ENCODE measurements at places on chromosomes 11 and 22. TPM values are rescaled to one million over a fixed set of nuclear protein-coding genes. Genes with fewer than 3 reads are reported as not detected.
A peak's percentile ranks its signal among the peaks of the same experiment; 100 is the strongest.

GRCh38 chr11:8962841-8963240, 1.4 kb downstream of the TMEM9B start:
- no peak for DNase-seq

- no peak for DNase-seq
These were observed 45.6 kb upstream of the RRM1 start for GRCh38 chr11:4049006-4049405.

CBX6 gene
- 23.5 TPM for total RNA-seq

ALDH3B2 gene
- not detected for total RNA-seq

CARD10 gene
- 3.5 TPM for total RNA-seq

GRCh38 chr11:35529971-35530495, 4.6 kb upstream of the PAMR1 start:
- peak; percentile 91 for DNase-seq

GRCh38 chr11:68379206-68379605, 66.8 kb downstream of the LRP5 start:
- DNase-seq, result no peak

DNA sequence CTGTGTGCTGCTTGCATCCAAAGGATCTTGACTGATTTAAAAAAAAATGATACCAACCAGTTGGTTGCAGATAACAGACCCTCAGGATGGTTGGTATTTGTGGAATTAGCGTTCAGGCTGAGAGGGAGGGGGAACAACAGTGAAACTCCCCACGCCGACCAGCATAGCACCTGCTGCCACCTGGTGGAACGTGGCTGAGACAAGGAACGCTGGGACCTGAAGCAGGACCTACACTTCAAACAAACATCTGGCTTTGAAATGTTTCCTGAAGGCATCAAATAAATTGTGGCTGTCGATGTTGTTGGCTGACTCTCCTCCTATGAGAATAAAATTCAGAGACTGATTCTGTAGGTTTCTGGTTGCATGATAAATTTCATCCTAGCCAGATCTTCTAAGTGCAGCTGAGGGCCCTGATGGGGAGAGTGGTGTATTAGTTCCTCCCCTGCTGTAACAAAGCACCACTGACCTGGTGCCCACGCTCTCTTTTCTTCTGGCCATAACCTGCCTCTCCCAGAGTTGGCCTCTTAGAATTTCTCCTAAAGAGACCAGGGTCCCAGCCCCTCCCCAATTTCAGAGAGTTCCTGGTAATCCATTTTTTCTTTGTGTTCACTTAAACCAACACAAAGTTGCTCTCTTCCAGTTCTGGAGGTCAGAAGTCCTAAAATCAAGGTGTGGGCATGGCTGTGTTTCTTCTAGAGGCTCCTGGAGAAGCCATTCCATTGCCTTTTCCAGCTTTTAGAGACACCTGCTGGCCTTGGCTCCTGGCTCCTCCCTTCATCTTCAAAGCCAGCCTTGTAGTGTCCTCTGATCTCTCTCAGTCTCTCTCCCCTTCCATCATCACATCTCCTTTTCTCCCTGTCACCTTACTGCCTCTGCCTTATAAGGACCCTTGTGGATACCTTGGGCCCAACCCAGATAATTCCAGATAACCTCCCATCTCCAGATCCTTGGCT, 17.3 kb downstream of the APOL2 start:
- peak; percentile 25 for DNase-seq

- peak; percentile 81 for DNase-seq
These were observed 166.4 kb downstream of the ETS1 start for GRCh38 chr11:128420951-128421350.

ADM gene
- total RNA-seq, result 102 TPM

- DNase-seq, result no peak
These were observed 74.1 kb upstream of the CEP126 start for GRCh38 chr11:101840704-101841103.

KBTBD3 gene
- total RNA-seq, result 3.1 TPM

FOSL1 gene
- total RNA-seq, result 158 TPM

TCN2 gene
- 11.7 TPM for total RNA-seq

ACR gene
- not detected for total RNA-seq

DCHS1 gene
- total RNA-seq, result 4.3 TPM

DNA sequence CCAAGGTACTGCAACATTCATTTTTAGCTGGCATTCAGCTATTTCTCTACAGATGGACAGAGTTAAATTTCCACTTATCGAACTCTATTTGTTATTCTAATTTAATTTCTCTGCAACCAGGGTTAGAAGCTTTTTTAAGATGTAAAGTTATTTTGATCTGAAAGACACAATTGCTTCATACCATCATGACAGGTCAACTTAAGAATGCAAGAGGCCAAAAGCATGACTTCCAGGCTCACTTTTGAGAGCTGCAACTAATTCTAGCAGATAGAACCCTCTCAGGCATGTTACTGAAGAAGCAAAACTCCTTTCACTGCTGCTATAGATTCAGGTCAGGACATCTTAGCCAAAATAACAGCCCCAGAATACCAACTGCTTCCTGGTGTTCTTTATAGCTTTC, 86.5 kb upstream of the GALNT18 start:
- DNase-seq, result no peak

DNA sequence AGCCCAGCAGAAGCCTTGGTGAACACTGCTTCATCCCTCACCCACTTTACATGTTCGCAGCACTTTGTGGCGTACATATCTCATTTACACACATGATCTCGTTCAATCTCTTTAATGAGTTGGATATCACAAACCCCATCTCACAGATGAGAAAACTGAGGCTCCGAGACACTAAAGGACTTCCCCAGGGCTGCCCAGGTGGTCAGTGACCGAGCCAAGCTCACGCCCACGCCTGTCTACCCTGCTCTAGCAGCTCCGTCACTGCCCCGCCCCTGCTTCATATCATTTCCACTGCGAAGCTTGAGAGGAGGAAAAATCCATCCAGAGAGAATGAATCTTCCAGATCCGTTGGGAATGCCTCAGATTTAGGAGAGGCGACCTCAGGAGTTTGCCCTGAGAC, 11.8 kb upstream of the DSCAML1 start:
- DNase-seq, result no peak

TMEM151A gene
- 0.39 TPM for total RNA-seq

DNA sequence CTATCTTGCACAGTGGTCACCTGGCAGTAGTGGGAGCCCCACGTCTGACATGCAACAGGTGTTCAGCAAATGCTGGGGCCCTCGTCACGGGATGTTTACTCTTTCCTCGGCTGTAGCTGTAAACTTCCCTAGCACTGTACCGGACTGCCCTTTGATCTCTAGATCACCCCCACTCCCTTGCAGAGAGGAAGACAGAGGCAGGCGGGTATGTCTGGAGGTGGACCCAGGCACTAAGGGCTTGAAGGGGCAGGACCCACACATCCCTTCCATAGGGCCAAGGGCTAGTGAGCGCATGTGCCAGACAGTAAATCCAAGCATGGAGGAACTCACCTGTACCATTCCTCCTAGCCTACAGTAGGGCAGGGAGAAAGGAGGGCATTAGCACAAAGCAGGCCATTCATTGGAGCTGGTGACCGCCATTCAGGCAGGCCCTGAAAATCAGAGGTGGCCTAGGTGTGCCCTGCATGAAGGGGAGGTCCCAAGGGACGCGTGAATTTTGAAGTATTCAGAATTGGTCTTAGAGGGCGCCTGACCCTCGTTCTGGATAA, 1.9 kb upstream of the SMTN start:
- DNase-seq, result no peak

DNA sequence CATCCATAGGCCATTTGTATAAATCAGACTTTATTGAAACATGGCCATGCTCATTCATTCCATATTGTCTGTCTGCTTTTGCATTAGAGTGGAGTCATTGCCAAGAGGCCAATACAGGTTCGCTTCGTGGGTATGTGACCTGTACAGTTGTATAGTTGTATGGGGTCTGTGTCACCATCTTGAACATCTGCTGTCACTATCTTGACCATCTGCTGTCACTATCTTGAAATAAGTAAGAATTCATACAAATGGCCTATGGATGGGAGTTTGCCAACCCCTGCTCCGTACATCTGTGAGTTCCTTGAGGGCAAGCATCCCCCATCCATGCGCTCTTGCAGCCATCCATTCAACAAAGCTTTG, 44.4 kb upstream of the ANO1 start:
- DNase-seq, result no peak

DNA sequence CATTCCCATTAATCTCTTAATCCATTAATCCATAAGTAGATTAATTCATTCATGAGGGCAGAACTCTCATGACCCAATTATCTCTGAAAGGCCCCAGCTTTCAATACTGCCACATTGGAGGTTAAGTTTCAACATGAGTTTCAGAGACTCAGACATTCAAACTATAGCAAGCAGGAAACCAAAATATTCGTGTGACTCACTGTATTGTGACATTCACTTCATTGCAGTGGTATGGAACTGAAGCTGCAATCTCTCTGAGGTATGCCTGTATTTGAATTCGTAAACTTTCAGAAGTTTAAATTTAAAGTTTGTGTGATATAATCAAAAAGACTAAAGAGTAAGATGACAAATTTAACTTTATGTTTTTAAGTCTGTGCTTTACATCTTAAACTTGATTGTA, 2.9 kb upstream of the OR52J3 start:
- DNase-seq, result no peak

OR5AK2 gene
- not detected for total RNA-seq

GRCh38 chr11:70734379-70734778, 336.1 kb downstream of the CTTN start:
- no peak for DNase-seq

DNA sequence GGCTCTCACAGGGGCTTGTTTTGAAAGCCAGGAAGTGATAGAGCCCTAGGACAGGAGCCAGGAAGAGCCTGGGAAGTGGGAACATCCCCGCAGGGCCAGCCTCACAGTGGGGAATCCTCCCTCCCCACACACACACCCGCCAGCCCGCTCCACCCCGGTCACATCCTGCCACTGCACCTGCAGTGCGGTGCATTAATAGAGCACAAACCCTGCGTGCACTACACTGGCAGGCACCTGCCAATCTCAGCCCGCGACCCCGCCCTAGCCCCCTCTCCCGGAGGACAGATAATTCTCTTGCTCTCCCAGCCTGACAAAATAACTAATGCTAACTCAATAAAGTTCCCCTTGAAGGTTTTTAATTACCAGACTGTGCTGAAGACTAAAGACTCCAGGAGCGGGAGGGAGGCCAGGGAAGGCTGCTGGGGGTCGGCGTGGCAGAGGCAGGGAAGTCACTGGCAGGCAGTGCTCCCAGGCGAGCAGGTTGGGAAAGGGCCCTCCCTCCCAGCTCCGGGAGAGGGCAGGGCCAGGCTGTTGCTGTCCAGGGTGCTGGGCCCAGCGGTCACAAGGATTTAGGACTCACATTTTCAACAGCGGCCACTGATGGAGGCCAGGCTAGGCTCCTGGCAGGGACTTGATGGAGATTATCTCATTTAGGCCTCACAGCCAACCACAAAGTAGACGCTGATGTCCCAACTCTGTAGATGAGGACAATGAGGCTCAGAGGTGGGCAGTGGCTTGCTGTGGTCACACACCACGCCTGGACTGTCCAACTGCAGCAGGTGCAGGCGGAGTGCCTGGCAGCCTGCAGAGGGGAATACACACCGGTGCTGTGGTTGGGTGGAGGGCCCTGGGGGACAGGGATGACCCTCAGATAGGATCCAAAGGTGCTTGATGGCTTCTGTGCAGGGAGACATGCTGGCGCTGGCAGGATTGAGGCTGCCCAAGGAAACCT, 23.9 kb upstream of the TCF20 start:
- peak; percentile 32 for DNase-seq

TSPAN4 gene
- 95.2 TPM for total RNA-seq

GDPD4 gene
- not detected for total RNA-seq

GRCh38 chr22:44276041-44276440, 36.7 kb downstream of the SHISAL1 start:
- DNase-seq, result no peak

- no peak for DNase-seq
These were observed 28.0 kb downstream of the QSER1 start for GRCh38 chr11:32920570-32920969.

DNA sequence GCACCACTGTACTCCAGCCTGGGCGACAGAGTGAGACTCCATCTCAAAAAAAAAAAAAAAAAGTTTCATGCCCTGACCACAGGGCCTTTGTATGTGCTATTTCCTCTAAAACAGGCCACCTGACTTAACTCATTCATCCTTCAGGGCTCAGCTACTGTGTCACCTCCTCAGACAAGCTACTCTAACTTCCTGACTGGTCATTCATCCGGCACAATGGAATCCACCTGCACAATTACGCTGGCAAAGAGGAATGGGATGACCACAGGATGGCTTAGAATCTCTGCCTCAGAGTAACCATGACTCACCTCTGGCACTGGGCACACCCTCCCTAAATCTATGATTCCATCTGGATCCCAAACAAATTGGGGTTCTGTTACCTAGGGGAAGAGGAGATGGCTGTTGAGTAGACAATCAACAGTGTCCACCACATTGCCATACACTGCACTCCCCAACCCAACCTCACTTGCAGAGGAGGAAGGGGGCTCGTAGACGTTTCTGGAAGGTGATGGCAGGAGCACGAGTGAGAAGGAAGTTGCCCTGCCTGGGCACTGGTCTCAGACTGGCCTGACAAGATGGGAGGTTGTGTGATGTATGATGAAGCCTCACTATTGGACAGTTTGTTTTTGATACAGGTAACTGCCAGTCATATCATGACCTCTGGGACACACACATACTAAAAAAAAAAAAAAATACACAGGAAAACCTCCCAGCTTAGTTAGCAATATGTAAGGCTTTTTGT, 22.8 kb upstream of the HMOX1 start:
- peak; percentile 87 for DNase-seq

MUC5B gene
- total RNA-seq, result not detected

DNA sequence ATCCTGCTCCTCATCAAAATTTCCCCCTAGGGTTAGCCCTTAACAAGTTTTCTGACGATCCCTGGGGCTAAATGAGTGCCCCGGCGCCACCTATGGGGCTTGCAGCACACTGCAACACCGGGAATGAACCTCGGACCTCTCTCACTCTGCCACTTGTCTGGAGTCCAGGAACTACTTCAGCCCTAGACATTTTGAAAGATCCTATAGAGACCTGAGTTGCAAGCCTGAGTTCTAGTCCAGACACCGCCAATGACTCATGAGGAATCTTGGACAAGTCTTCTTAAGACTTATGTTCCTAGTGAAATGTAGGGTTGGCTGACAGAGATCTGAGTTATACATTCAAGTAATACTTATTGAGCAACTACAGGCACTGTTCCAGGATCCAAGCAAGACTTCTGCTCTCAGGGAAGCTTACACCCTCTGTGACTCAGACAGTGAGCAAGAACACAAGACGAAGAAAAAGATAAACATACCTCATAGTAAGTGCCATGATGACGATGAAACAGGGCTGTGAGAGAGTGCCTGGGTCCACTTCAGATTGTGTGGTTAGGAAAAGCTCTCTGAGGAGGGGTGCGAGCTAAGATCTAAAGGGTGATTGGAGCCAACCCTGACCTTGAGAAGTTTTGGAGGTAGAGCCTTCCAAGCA, 10.2 kb upstream of the STK33 start:
- DNase-seq, result peak; percentile 92
